ENCODE measurements at places on chromosomes 16 and 17.

DNA sequence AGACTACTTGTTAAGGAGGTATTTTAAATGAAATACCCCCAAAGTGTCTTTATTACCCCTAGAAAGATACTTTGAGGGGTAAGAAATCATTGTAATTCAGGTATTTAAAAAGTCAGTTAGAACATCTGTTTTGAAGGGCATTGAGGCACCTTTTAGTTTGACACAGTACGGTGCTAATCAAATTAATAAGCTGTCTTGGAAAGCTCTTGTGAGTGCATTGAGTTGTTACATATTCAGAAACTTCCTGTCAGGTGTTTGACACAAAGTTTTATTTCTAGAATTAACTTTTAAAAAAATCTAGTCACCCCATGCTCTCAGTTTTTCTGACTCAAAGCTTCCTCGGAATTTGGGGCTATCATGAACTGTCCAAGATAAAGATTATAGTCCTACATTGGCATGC lies 4.6 kb downstream of the RBBP6 start:
- no peak for DNase-seq

- no peak for DNase-seq
Observed at GRCh38 chr17:79979221-79979741, 56.4 kb downstream of the TBC1D16 start.

GRCh38 chr16:51121850-51122249 lies 29.2 kb downstream of the SALL1 start:
- DNase-seq, result no peak

GRCh38 chr16:11743308-11744074 lies 834 bp upstream of the TXNDC11 start:
- no peak for DNase-seq

DNA sequence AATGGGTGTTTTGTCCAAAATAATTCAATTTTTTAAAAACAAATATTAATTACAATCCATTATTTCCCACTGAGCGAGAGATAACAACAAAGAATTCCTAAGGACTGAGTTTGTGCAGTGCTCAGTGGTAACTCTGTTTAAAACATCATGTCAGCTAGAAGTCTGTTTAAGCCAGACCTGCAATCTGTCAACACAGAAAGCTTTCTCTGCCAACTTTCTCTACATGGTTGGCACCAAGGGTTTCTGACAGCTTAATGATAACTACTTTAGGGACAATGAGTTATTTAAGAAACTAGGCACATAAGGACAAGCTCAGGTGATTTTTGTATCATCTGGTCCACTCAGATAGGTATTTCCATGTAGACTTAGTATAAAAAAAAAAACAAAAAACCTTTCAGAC lies 81.8 kb downstream of the WDR59 start:
- no peak for DNase-seq

DNA sequence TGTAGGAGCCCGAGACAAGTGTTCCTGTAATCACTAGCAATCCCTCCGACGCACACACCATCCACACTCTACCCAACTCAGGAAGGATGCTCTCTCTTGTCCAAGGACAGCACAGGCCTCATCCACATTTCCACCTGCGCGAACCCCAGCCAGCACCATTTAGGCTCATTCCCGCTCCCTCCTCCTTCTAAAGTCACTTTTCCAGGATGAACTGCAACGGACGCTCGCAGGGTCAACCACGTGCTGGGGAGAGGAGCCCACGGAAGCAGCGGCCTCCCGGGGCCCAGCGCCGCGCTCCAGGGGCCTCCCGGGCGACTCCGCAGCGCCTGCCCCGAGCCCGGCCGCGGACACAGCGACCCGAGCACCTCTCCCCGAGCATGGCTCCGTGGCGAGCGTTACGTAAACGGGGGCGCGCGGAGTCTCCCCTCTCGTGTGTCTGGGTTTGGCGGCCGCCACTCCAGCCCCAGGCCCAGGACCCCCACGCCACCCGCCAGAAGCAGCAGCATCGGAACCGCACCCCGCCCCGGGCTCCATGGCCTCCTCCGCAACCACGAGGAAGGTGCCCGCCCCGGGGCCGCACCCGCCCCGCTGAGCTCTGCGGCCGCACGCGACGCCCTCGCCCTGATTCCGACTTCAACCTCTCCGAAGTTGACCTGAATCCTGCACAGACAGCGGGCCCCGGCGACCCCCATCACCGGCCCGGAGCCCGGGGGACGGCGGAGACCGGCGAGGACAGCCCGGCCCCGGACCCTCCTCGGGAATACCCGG lies 668 bp downstream of the USP36 start:
- DNase-seq, result no peak

DNA sequence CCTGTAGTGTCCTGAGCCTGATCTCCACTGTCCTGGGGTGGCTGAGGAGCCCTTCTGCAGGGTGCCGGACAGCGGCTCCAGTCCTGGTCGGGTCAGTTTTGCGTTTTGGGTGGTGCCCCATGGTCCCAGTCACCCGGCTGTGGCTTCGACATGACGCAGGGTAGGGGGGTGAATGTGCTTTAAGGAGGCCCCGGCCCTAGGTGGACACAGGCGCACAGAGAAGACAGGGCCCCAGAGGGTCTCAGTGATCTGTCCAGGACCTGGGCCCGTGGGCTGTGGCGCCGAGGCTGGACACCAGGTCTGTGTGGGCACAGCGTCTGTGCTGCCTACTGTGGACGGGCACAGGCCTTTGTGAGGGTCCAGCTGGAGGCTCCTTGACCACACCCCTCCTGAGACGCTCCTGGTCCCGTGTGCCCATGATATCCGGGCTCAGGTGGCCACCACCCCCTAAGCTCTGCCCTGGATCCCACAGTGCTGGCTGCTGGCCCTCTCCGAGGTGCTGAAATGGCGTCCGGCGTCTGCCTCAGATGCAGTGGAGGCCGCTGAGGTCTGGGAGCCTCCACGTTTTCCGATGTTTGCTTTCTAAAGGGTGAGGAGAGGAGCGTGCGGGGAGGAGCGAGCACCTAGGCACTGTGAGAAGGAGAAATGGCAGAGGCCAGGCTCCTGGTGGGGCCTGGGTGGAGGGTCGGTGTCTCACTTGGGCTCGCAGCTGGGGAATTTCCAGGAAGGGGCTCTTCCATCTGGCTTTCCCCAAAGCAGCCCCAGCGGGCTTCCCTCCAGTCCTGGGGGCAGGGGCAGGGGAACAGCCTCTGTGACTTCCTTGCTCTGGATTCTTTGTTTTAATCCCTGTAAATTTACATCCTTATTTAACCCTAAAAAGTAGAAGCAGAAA lies 56.1 kb upstream of the ACSF3 start:
- DNase-seq, result no peak

DNA sequence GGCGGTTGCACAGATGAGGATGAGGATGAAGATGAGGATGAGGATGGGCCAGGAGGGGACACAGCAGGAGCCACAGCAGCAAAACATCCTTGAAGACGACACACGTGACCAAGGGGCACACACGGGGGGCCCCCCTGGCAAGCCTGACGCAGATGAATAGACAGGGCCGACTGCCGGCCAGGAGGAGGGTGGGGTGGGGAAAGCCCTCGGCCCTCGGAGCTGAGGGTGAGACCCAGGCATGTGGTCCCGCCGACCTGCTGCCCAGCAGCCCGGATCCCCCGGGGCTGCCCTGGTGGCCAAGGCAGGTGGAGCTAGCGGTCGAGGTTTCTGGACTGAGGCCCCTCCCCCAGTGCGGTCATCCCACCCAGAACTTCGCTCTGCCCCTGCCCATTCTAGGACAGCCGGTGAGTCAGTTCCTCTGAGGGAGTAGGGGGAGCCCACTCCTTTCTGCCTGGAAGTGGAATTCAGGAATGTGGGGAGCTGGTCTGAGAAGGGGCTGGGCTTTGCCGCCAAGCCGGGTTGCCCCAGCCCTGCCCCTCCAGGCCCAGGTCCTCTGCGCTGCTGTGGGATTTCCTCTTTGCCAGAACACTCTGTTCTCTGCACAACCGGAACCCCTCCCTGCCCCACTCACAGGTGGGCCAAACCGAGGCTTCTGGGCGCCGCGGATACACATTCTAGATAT lies 9.9 kb downstream of the CYGB start:
- peak; percentile 67 for DNase-seq

DNA sequence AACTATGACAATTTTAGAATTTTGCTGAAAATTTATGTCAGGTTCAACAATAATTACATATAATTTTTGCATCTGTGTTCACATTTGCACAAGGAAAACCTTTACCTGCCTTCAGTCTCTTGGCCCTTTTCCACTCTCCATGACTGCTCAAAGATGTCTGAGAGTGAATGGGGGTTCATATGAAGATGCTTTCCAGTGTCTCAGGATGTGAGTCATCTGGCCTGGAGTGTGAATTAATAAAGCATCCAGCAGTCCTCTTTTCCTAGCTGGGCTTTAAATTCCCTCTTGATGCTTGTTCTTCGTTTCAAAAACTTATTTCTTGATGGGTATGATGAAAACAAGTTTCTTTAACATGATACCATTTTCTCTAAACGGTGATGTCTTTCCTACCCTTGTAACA lies 99.9 kb downstream of the CDK5R1 start:
- DNase-seq, result no peak

GRCh38 chr16:56262551-56263245 lies 71.4 kb downstream of the GNAO1 start:
- DNase-seq, result no peak

GRCh38 chr17:68684949-68685357 lies 83.8 kb upstream of the FAM20A start:
- DNase-seq, result no peak

GRCh38 chr17:18064053-18064452 lies 23.7 kb upstream of the DRG2 start:
- DNase-seq, result no peak

- no peak for DNase-seq
Observed at GRCh38 chr17:69854225-69854780, 220.7 kb upstream of the KCNJ16 start.

DNA sequence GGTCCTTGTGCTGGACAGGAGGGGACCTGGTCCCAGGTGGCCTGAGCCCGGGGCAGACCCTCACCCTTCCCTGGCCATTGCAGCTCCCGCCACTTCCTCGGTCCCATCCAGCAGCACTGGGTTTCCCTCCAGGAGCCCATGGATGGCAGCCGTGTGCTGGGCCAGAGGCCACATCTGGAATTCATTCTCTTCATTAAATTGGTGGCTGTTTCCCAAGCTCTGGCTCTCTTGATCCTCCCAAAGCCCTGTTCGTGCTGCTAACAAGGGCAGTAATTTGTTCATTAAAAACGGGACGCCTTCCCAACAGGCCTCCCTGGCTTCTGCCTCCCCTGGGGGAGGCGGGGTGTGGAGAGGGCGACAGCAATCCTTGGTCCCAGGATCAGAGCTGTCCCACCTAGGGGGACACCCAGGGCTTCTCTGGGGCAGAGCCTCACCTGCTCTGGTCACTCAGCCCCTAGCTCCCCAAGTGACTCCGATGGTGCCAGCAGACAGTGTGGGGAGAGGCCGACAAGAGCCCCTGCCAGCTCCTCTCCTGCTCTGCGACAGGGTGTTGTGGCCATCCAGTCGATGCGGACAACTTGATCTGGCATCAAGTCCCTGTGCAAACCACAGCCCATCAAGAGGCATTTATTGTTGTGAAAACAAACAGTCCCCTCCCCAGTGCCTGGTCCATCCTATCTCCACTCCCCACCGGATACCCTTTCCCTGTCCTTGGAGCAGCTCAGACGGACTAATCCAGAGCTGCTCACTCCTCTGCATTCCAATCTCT lies 44.0 kb downstream of the SDK2 start:
- no peak for DNase-seq

DNA sequence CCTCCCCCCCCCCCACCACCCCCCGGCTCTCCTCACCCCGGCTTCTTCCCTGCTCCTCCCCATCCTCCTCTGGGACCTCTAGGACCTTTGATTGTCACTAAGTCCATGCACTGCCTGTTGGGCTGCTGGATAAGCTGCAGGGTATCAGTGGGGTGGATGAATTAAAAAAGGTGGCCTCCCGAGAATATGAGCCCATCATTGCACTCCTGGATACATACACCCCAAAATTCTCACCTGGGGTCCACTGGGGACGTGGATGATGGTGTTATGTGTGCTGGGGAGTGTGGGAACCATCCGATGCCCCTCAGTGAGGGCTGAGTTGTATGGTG lies 88.8 kb downstream of the IRF8 start:
- no peak for DNase-seq

DNA sequence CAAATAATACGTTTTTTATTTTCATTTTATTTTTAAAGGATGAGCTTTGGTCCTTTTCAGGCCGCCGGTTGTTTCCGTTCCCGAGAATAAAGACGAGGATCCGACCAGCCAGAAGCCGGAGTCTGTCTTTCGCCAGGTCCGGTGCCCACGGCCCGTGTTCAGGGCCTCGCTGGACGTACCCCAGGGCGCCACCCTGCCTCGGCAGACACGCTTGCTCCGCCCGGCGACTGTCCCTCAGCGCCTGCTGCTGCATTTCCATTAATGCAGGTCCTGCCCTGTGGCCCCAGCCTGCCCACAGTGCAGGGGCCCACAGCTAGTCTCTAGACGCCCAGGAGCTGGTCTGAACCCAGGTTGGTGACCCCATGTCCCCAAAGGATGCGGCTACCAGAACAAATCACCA lies 15.6 kb downstream of the METRNL start:
- no peak for DNase-seq

GRCh38 chr17:83190601-83191387 lies 111.4 kb downstream of the METRNL start:
- DNase-seq, result no peak

DNA sequence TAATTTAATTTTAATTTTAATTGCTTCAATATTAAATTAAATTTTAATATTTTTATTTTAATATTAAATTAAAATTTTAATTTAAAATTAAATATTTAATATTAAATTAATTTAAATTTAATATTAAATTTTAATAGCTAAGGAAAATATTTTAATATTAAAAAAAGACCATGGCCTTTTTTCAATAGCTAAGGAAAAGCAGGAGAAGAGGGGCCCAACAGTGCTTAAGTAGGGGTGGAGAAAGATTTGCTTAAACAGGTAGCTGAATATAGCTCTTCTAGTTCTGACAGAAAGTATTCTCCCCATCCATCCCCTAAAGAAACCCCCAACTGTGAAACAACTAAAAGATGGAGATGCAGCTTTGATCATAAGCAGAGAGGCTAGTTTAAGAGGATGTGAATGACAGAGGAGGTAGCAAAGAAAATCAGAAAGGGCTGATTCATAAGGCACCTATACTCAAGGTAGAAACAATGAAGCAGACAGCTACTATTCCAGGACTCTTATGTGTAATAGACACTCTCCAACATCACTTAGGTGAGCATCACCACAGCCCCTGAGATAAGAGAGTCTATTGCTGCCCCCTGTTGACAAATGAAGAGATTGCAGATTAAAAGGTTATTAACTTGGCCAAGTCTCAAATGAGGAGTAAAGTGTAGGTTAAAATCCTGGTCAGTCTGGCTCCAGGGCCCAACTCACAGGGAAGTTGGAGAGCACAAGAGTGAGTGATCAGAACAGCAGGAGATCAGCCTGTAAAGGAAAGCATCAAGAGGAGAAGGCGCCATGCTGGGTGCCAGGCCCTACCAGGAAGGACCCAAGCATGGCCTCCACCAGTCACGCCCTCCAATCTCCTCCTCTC lies 7.8 kb upstream of the RNASEK start:
- DNase-seq, result peak; percentile 83

Measured in cerebellar cortex (tissue), 1 donor.